ENCODE measurements at places on chromosomes 2 and 18.

GRCh38 chr2:54894467-54894866 lies 155.8 kb downstream of the RTN4 start:
- no peak for DNase-seq

- DNase-seq, result no peak
Observed at GRCh38 chr2:145260081-145260480, 740.2 kb upstream of the ZEB2 start.

GRCh38 chr2:151733771-151734672 lies at the start of gene NEB:
Gene NEB, minus strand, starts transcription at chr2:151734476. Its CDS starts 1,320 bp downstream, at chr2:151733156.
- no peak for DNase-seq

DNA sequence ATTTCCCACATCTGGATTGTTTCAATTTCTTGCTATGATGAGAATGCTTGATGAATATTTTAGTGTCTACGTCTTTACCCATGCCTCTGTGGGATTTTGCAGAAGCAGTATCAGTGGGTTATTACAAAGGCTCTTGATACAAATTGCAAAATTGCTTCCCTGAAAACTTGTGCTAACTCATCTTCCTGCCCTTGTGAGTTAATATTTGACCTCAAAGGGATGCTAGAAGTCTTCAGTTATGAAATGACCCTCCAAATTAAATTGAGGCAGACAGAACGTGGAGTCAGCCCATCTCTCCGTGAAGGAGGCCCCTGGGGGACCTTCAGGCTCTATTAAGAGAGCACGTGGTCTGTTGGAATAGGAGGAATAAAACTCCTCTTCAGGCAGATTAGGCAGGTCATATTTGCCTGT lies 239.2 kb upstream of the HS6ST1 start:
- DNase-seq, result no peak

GRCh38 chr2:55163274-55163721 lies 68.8 kb downstream of the CLHC1 start:
- DNase-seq, result no peak

- DNase-seq, result no peak
Observed at GRCh38 chr2:28607730-28608499, 112.1 kb downstream of the PLB1 start.

- no peak for DNase-seq
Observed at GRCh38 chr2:133458280-133458679, 110.0 kb downstream of the NCKAP5 start.

- DNase-seq, result no peak
Observed at GRCh38 chr2:205683502-205684367, 1.4 kb downstream of the NRP2 start.

- no peak for DNase-seq
Observed at GRCh38 chr2:68734688-68735525, at the start of gene ARHGAP25. Gene ARHGAP25, plus strand, starts transcription at chr2:68734811. Its CDS starts 389 bp downstream, at chr2:68735200.

DNA sequence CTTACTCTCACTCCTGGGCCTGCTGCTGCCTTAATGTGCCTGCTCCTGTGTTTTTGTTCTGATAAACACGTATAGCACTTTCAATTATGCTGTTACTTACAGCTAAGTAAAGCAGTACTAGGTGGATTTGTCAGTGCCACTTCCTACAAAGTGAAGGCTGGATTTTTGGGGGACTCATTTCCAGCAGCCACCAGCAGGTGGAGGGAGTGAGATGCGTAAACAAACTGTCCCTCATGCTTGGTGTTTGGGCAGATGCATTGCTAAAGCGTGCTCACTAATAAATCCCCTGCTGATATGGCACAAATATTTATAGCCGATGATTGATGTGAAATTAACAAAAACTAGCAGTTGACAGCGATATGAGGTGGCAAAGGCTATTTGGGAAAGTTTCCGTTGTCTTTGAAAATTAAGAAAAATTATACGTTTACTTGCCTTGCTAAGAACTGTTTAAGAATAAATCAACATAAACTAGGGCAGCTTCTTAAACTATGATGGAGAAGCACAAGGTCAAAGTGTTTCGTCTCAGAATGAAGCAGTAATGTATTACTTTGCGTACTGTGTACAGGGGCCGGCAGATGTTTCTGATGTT lies 101.7 kb downstream of the AGAP1 start:
- peak; percentile 28 for DNase-seq

DNA sequence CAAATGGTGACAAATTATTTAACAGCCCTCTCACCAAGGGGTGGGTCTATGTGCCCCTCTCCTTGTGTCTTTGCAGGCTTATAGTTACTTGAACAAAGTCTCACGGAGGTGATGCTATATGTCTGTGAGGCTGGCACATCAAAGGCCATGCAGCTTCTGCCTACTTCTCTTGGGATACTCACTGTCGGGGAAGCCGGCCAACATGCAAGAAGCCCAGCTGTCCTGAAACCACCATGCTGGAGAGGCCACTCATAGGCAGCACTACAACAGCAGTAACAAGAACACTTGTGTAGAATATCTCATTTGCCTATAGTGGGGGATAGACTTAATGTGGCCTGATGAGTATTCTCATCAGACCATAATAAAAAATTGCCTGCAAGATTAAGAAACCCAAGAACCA lies 233.7 kb upstream of the NCKAP5 start:
- no peak for DNase-seq

DNA sequence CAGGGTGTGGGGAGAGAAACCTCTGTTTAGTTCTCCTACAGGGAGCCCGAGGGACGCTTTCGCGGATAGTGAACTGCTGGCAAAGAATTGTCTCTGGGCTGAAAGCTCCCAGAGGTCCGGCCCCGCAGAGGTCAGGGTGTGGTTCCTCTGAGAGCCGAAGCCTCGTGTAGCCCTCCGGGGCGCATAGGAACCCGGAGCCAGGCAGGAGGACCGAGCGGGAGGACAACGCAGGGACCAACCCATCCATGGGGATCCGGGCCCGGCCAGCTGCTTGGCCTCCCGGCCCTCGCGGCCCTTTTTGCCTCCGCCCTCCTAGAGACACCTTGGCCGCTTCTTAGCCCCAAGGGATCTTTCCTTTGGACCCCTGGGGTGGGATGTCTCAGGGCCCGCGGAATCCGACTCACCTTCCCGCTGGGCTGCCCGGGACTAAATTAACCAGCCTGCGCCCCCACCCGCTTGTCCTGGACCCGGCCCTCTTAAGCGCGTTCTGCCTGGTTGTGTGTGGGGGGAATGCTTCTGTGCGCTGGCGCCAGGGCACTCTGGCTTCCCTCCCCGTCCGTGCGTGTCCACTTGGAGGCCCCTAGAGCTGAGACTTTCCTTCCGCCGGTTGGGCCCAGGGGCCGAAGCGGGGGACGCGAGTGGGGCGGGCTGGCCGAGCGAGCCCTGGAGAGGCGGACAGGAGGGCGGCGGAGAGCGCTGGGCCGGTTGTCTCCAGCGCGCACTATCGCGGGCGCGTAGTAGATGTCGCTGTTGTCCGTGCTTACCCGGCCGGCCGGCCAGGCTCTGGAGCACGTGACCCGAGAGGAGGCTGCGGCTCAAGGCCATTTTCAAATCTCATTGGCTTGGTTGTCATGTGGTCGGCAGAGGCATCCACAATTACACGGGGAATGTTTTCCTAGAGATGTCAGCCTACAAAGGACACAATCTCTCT lies at the start of gene HOXD10:
Gene HOXD10, plus strand, starts transcription at position 896 of the 931 bp plus-strand sequence. CDS start 56 bp downstream, outside the sequence.
- no peak for DNase-seq

DNA sequence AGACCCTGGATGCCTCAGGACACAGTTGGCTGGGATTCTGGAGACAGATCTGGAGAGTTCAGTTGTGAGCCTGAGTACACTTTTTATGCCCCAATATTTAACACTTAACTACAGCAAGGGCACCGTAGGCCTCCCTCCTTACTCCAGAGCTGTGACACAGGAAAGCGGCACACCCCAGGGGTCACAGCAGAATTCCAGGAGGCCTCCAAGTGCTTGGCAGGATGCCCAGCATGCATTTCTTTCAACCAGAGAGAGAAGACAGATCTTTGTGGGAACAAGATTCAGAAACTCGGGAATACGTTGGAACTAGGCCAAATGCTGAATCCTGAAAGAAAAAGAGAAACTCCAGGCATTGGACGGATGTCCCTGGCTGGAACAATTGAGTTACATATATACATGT lies 199.2 kb upstream of the NT5C1B start:
- DNase-seq, result no peak

- DNase-seq, result no peak
Observed at GRCh38 chr2:200787351-200788120, 24.2 kb upstream of the BZW1 start.

DNA sequence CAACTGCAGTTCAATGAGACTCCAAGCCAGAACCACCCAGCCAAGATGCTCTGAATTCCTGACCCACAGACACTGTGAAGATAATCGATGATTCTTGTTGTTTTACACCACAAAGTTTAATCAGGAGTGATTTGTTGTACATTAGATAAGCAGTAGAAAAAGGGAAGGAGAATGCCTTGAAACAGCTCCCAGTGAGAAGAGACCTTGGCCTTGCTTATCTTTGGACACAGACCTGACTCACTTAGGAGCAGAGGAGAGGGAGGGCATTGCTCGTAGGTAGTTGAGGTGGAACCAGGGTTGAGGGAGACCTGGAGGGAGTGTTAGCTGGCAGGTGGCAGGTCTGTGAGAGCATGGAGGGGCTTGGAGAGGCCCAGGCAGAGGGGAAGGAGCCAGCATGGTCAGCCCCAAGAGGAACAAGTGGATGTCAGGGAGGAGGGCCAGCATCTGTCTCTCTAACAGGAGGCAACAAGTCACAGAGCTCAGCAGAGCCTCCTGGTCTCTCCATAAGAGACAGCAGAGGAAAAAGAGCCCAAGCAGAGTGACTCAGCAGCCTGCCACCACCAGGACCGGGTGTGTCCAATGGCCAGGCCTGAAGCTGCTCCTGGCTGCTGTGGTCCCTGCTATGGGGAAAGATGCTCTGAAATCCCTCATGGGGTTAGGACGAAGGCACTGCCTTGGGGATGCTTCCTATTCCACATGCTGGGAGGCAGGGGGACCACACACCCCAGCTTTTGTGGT lies 161.6 kb upstream of the CAPN13 start:
- no peak for DNase-seq

- DNase-seq, result no peak
Observed at GRCh38 chr2:239152239-239152915, 248.4 kb downstream of the HDAC4 start.
